ENCODE measurements at places on chromosomes 7 and 10.

- no peak for DNase-seq
Measured at GRCh38 chr10:30762620-30763019, 133.1 kb upstream of the LYZL2 start.

DNA sequence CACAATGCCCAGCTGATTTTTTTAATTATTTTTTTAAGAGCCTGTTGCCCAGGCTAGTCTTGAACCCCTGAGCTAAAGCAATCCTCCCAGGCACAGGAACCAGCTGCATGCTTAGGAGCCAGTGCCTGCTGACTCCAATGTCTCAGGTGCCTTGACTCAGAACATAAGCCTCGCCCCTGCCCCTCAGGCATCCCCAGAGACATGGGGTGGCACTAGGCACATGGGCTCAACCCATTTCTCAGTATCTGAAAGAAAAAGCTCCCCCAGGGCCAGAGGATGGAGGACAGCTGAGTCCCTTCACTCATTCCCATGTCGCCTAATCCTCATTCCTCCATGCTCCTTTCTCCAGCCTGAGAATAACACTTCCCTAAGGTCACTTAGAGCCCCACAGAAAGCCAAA lies 39.1 kb downstream of the KCNH2 start:
- no peak for DNase-seq

GRCh38 chr7:4712281-4713182 lies 30.4 kb downstream of the FOXK1 start:
- DNase-seq, result peak; percentile 76

- no peak for DNase-seq
Measured at GRCh38 chr10:23533212-23533611, 94.3 kb downstream of the OTUD1 start.

GRCh38 chr10:130038019-130038555 lies 72.5 kb downstream of the C10orf143 start:
- no peak for DNase-seq

GRCh38 chr7:43943417-43944187 lies 17.4 kb downstream of the UBE2D4 start:
- no peak for DNase-seq

GRCh38 chr10:35328404-35329037 lies 7.8 kb upstream of the CCNY start:
- DNase-seq, result no peak

- DNase-seq, result no peak
Measured at GRCh38 chr7:19455623-19456022, 253.2 kb downstream of the POLR1F start.

DNA sequence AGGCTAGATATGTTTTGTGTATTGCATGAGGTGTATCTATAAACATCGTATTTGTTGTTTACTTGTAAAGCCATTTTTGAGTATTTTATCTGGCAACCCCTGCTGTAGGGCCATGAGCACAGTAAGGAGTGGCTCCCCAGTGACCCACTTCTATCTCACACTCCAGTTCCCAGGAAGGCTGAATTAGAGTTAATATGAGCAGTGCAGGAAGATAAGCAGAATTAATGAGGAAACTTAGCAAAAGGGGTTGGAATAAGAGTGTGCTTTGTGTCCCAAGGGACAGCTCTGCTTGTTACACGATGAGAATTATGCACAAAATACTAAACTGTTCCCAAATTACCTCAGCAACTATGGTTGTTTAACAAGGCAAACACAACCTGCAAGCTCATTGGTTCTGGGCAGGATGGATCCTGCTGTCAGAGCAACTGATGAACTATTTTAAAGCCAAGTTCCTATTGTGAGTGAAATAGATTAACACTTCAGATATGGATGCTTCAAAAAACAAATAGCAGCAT lies 1005.8 kb downstream of the NRG3 start:
- DNase-seq, result no peak

DNA sequence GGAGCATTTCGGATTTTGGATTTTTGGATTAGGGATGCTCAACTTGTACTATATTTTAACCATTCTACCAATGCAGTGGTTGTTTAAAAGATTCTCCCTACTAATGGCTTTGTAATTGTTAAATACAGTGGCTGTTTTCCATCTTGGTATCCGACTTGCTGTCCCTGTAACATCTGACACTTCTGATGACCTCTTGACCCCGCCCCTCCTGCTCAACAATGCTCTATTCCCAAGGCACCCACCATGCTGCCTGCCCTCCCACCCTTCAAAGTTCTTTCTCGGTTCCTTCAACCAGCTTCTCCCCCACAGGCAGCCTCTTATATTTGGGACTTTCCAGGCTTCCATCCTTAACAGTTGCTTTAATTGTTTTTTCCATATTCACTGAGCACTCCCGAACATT lies 2.0 kb downstream of the PRTFDC1 start:
- DNase-seq, result no peak

DNA sequence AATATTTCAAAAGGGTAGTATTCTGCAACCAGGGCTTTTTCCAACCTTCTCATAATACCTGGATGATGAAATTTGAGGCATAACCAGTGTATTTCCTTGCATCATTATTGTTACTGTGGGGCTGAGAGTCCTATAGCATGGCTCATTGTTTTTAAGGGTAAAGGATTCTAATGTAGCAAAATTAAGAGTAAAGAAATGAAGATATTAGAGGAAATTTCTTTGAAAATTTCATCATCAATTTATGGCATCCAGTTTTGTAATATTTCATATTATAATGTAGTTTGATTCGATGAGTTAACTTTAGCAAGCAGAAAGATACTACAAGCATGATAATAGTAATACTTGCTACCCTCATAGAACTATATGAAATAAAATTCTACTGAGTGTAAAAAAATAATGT lies 387.3 kb upstream of the LRGUK start:
- no peak for DNase-seq

All from NCI-H510A (cell line).